Stimulated activated CD4-positive, alpha-beta T cell treated with anti-CD3 and anti-CD28 coated beads, Interleukin-15, amount 100 ng/mL, for 1 hour (primary cell): ENCODE measurements at places on chromosomes 5 and 9.

- no peak for DNase-seq
Measured at GRCh38 chr9:95791695-95792094, 83.8 kb upstream of the ERCC6L2 start.

DNA sequence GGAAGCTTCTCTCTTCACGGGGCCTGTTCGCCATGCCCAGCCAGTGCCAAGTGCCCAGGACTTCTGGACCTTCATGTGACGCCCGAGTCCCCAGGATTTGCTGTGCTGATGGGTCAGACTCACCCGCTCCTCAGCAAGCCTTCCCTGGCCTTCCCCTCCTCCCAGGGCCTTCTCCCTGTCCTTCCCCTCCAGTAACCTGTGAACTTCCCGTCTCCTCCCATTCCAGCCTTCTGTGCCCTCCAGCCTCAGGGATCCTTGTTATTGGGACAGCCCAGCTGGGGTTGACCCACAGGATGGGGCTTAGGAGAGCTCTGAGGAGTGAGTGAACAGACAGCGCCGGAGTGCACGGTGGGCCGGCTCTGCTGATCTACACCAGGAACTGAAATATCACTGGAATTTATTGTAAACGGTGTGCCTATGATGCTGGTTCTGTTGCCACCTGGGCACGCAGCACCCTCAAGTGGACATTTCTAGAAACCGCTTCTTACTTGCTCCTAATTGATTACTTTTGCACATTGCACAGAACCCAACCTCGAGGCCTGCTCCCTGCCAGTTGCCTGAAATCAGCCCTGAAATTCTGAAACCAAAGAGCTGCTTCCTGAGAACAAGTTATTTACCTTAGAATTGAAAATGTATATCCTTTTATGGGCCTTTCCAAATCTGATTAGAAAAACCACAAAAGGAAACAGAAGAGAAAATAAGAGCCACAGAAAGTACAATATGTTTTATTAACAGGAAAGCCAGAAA is 1.5 kb downstream of the SPAAR start:
- no peak for DNase-seq

GRCh38 chr5:136309376-136309775 is 56.0 kb downstream of the TRPC7 start:
- no peak for DNase-seq

DNA sequence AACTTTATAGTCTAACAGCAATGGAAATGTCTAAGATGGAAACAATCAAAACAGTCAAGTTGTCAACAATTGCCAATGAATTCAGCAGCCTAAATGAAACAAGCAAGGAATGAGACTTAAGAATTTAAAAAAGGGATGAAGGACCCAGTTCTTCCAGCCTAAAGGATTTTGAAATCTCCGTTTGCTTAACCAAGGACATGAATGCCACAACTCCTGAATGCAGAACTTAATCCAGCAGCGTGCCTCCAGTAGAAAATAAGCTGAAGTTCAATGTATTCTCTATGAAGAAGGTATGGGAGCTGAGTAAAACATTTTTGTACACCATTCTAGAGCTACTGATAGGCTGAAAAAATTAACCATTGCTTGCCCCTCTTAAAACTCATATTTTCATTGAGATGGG is 411.3 kb downstream of the ARHGEF28 start:
- no peak for DNase-seq

DNA sequence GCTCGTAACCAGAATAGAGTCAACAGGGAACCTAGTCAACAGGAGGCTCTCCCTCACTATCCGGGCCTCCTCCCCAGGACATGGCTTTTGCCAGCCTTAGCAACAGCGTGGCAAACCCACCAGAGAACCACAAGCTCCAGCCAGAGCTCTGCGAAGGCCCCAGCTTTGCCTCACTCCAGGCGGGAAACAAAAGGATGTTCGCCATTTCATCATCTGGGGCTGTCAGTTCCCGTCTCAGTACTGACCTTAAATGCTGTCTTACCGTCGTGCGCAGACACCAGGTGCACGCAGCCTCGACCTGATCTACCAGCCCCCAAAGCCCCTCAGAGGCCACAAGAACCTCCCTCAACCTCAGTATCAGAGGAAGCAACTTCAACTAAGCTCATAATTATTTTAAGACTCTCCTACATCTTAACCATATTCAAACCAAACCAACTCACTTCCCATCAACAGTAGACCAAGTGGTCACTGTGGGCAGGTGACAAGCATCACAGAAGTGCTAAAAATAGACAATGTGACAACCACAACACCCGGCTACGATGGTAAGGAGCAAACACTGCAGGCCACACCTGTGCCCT is 71.4 kb downstream of the SEMA4D start:
- DNase-seq: no peak

GRCh38 chr5:159660401-159660800 is 255.9 kb upstream of the ADRA1B start:
- DNase-seq: no peak

GRCh38 chr9:136542241-136543040 is 3.4 kb downstream of the NOTCH1 start:
- DNase-seq: no peak

GRCh38 chr9:132049900-132050299 is 29.8 kb downstream of the MED27 start:
- DNase-seq: no peak

DNA sequence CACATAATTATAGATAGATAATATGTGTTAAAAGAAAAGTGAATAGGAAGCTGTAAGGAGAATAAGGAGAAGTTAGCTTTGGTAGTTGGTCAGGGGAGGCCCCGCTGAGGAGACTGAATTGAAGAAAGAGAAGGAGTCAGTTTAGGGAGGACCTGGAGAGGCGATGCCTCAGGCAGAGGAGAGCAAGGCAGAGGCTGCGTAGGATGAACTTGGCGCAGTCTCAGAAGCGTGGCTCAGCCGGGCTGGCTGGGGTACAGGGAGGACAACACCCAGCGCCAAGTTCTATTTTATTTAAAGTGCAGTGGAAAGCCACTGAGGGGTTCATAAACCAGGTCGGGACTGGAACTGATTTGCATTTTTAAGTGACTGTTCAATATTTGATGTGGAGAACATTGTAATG is 68.5 kb downstream of the PTCD2 start:
- no peak for DNase-seq

DNA sequence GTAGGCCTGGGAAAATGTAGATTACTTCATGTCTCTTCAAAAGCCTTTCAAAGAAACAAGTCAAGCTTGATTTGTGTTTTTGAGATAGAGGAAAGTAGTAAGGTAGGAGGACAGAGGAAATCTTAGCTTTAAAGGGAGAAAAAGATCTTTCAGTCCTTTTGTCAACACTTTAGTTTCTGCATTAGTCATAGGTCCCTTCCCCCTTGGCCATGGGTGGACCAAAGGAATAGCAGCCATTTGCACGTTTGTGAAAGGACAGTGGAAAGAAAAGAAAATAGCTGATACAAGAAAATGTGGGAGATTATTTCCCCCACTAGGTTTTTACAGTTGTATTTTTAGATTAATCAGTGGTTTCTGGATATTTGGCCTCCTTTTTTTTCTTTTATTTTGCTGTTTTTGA is 121.9 kb upstream of the GRHPR start:
- DNase-seq: no peak

- DNase-seq: no peak
Measured at GRCh38 chr5:136332223-136333015, 32.9 kb downstream of the TRPC7 start.

DNA sequence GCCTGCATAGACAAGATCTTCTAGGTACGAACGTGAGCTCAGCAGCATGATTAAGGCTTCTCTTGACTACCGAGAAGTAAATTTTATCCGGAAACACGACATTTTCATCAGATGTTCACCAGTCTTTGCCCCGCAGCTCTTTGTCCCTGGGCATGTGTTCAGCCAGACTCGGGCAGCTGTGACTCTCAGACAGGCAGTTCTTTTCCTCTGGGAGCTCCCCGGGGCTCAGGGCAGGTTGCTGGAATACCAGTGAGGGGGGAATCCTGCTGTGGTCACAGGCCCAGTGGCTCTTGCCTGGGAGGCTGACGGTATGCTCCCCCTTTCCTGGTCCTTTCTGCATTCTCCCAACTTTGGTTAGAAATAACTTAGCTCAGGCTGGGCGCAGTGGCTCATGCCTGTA is 186.1 kb downstream of the GNA14 start:
- no peak for DNase-seq

DNA sequence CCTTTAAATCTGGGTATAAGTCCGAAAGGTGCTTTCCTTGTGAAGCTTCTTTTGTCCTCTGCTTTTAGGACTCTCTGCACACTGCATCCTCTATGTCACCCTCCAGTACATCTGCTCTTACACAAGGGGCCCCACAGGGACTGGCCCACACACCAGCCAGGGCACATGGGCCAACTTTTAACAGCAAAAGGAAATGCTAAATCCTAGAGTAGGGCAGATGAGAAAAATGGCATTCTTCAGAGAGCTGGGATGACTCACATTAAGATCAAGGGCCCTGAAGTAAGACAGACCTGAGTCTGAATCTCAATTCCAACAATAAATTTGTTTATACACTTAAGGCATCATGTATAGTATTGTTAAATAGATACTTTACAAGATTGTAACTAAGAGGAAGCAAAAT is 40.3 kb upstream of the CDKN2B start:
- DNase-seq: no peak

DNA sequence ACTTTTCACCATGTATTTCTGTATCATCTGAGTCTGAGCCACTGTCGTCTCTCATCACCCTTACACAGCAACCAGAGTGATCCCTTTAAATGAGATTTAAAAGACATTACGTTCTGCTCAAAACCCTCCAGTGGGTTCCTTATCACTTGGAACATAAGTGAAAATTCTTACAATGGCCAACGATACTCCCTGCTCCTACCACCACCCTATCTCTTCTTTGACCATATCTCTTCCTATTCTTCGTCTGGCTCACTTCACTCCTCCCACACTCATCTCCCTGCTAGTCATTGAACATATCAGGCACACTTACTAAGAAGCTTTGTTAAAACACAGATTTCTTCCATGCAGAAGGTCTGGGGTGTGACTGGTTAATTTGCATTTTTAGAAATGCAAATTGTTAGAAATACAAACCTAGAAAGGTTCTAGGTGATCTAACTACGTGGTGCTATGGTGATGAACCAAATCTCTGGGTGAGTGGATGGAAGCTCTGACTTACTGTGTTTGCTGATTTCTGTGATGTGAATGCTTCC is 166.6 kb upstream of the CD180 start:
- DNase-seq: no peak

DNA sequence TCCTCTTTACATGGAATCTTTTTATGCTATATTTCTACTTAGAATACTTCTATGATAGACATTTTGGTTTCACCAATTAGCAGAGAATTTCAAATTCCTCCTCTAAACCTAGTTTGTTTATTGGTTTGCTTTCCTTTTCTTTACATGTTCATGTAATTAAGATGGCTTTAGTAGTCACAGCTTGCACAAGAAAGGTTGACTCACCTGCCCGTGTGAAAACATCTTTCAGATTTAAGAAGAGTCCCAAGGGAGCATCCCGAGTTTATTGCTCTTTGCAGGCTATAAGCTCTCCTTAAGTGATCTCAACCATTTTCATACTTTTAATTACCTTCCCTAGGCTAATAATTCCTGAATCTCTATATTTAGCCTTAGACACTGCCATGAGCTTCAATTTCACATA is 28.9 kb downstream of the TYRP1 start:
- no peak for DNase-seq

GRCh38 chr5:61308712-61309111 is 23.3 kb upstream of the ZSWIM6 start:
- no peak for DNase-seq

DNA sequence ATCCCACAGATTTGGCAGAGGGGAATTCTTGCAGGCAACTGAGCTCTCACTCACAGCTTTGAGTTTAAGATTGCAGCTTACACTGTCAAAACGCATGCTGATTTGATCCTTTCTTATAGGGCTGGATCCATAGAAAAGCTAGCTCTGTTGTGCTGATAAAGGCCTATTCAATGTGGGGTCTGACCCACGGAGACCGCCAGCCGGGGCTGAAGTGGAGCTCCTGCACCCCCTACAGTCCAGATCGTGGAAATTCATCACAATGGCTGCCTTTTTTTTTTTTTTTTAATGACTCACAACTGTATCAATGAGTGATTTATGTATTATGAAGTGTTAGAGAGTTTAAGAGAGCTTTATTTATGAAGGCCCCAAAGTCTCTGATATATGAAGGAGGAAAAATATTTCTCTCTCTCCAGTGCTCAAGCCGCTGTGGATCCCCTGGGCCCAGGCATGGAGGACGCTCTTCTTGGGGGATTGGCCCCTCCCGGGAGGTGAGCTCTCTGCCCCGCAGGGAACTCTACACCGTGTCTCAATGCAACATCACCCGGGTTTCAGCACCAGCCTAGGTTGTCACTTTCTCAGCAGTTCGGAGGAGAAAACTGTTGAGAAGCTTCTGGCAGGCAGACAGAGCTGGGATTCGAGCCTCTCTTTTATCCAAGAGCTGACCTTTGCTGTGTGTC is 700.2 kb downstream of the IRX1 start:
- DNase-seq: no peak
